ENCODE measurements at places on chromosomes 2 and 18.

- no peak for DNase-seq
Measured at GRCh38 chr2:100174026-100174431, 31.6 kb upstream of the AFF3 start.

DNA sequence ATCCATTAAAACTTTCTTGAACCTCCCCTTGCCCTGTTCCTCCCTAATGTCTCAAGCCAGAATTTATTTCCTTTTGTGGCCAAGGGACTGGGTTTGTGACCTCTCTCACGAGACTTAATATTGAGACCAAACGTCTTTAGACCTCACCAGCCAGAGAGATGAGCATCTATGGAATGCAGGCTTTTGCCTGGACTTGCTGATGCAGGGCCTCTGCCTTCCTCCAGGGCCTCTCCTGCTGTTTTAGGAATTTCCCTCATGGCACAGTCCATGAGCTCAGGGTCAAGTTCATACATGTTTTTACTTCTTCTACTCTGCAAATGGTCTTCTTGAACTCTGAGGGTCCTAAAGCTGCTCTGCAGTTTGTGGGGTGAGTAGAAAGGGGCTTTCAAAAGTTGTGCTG, 22.3 kb downstream of the IL1B start:
- no peak for DNase-seq

- DNase-seq, result no peak
Measured at GRCh38 chr18:29309366-29309765, 1132.4 kb upstream of the CDH2 start.

- no peak for DNase-seq
Measured at GRCh38 chr2:21800356-21800755, 676.6 kb downstream of the TDRD15 start.

DNA sequence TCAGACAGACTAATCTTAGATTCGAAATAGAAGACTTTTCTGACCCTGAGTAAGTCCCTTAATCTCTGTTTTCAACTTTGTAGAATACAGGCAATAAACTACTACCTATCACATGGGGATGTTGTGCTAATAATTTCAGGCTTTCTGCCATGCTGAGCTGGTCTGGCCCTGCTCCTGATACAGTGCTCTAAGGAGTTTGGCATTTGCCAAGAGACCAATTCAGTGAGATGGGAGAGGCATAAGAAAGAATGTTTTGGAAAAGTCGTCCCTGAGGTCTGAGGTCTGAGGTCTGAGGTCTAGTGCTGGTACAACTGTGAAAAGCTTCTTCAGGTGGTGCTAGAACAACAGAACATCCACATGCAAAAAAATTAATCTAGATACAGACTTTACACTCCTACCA, 35.9 kb upstream of the SP3 start:
- DNase-seq, result no peak

- no peak for DNase-seq
Measured at GRCh38 chr2:41400088-41400665, 647.6 kb upstream of the PKDCC start.

- DNase-seq, result no peak
Measured at GRCh38 chr2:85929096-85930050, 40.6 kb upstream of the ST3GAL5 start.

- no peak for DNase-seq
Measured at GRCh38 chr2:155665704-155666103, 666.8 kb downstream of the NR4A2 start.

DNA sequence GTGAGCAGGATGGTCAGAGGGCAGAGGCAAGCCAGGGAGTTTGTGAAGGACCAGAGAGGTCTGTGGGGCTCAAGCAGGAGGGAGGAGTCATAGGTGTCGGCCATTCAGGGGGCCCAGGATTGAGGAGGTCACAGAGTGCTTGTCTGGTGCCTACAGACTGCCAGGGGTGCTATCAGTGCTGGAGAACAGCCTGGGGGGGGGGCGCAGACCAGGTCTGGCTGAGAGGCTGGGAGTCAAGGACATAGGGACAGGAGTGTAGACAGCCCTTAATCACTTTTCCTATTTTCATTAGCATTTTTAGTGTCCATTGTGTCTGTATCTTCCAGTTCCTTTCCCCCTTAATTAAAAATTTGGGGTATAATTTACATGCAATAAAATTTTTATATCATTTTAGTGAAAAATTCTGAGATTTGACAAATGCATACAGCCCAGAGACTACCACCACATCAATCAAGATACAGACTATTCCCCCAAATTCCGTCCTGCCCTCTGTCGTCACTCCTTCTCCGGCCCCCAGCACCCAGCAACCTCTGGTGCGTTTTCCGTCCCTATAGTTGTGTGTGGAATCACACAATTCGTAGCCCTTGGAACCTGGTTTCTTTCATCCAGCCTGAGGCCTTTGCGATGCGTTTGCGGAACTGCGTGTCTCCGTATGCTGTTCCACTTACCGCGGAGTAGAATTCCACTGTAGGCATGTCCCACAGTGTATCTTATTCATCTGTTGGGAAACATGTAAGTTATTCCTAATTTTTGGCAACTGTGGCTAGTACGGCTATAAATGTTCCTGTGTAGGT, 6.2 kb downstream of the ZAP70 start:
- DNase-seq, result no peak

DNA sequence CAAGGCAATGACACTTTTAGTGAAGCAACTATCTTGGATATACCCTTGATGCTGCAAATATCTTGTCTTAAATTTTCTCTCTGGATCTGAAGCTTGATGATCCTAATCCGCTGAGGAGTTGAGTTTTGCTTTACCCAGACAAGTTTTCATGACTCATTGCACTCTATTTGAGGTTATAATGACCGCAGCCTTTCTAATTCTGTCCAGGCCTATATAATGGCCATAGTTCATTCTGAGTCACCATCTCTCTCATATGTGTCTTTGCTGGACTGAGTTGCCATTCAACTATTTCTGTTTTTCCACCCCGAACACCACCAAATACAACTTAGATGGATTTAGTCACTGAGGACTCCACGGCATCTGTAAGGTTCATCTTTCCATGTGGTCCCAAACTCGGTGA, 802.1 kb upstream of the FAM98A start:
- DNase-seq, result no peak

DNA sequence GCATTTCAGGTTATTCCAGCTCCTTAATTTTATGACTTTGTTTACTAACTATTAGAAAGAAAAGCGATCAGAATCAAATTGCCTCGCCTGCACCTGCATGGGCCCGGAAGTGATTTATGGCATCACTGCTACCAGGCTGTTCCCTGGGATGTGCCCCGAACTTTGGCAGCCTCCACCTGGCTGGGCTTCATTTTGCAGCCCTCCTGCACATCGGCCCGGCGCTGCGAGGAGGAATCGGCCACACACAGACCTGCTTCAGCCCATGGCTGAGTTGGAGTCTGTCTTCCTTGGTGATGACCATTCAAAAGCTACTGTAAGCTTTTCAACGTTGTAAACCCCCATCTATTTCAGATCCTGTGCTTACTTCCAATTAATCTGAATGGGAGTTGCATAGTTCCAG, 638.0 kb downstream of the RNF144A start:
- DNase-seq, result no peak

- DNase-seq, result peak; percentile 27
Measured at GRCh38 chr2:204110338-204110741, 173.8 kb downstream of the ICOS start.

DNA sequence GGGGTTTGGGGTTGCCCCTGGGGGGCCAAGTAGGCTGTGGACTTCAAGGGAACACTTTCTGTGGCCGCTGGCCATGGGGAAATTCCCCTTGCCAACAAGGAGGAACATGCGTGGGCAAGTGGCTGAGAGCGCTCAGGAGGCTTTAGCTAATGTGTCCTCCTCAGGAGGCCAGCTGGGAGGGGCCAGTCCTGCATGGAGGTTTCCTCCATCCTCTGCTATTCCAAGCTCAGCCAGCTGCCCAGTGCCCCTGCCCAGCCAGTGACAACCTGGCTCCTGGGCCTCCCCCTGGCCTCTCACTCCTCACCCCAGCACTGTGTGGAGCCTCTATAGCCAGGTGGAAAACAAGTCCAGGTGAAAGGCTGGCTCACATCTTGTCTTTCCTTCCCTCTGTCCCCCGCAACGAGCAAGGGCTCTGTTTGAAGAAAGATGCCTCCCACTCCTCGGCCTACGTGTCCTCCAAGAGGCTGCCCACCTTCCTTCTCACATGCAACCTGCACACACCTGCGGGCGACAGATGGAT, 64.4 kb upstream of the DAPL1 start:
- no peak for DNase-seq

DNA sequence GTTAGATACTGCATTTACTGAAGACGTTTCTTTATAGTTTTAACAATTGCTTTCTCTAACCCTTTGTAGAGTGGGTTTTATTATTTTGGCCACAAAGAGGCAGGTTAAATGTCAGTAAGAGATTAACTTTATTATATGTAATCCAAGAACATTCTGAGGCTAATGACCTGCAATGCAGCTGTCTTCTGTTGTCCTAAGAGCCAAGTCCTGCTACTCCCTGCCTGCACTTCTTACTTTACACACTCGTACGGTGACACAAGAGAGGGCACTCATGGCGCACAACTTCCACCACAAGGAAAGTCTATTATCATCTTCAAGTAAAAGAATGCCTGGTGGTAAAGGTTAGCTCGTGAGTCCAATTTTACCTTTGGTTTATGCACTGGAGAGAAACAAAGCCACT, 471.0 kb upstream of the HNMT start:
- DNase-seq, result no peak

DNA sequence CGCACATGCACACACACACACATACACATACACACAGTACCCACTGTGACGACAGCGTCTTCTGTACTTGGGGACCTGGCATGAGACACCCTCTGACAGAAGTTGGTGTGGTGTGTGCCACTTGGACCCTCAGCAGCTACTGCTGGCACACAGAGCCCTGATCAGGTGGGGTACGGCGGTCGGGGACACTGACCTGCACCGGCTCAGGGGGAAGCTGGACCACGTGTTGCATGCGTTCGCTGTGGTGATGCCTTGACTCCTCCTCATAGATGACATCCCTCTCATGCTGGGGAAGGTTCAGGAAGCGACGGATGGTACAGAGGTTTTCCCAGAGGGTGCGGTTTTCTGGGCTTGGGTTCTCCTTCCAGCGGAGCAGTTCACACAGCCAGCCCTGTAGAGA, 149.2 kb downstream of the SATB2 start:
- no peak for DNase-seq

DNA sequence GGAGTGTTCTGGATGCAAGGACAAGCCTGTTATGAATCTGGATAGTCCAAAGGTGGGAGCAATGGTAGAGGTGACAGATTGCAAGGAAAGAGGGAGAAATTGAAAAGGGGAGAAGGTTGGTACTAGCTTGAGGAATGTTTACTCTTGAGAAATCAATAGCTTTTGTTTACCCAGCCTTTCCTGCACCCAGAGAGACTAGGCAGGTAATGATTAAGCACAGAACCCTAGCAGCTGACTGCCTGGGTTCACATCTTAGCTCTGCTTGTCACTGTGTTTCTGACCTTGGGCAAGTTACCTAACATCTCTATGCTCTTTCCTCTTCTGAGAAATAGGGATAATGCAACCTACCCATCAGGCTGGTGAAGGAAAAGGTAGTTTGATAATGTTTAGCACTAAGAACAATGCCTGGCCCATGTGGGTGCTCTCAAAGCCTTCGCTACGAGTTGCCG, 178.6 kb downstream of the MGAT5 start:
- DNase-seq, result no peak

DNA sequence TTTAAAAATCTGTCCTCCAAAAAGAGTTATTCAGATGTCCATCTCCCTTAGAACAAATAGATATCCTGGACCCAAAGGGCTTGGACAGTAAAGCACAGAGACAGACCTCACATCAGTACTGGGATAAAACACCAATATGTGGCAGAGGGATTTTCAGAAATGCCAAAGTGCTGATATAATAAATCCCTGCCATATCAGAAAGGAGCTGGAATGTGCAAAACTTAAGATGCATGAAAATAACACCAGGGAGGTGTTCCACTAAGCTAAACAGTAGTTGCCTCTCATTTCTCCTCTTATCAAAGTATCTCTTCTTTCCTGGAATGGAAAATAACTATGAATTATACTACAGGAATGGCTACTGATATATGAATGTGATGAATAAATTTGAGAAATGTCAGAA, 13.2 kb downstream of the USP40 start:
- DNase-seq, result no peak

- DNase-seq, result no peak
Measured at GRCh38 chr2:160367887-160368286, 125.7 kb downstream of the RBMS1 start.

DNA sequence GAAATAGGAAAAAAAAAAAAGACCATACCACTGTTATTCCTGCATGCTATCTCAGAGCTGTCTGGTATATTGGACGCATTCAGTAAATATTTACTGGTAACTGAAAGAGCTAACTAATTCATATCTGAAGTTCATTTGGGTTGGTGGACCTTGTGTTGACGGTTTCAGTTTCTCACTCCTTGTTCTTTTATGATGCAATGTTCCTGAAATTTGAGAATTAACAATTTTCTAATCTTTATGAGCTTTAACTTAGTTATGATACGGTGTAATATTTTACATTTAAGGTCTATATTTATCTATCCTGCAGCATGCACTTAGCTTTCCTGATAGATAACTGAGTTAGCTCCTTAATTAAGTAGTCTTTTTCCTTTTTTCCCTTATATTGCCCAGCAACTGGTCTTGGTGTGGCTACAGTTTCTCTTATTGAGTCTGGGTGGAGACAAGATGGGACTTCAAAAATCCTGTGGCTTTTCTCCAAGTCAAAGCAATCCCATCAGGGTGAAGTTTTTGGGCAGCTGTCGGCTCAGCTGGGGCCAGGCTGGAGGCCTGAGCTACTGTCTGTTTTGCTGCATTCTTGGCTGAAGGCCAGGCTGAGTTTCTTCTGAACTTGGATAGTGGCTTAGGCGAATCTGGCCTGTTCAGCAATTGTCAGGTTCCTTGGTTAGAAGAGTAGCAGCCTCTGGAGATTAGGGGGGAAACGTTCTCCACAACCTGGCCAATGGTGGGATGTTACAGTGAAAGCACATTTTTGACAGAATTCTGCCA, 78.4 kb upstream of the MEX3C start:
- no peak for DNase-seq

- DNase-seq, result no peak
Measured at GRCh38 chr2:45759310-45759851, 107.9 kb downstream of the PRKCE start.

DNA sequence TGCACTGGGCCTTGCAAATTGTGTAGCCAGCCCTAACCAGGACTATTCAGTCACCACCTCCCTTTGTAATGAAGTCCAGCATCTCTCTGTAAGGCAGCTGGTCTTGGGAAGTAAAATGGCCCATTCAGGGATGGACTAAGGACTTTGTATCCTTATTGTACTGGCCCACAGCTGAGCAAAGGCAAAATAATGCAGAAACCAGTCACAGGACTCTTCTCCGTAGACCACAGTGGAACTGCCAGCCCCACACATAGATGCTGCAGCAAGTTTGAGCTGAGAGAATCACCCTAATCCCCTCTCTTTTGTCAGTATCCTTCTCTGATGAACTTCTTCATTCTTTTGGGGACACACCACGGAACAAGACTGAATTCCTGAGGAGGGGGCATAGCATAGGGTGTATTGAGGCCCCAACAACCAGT, 73.6 kb upstream of the RTN4 start:
- DNase-seq, result no peak

GRCh38 chr2:85462322-85462721, 43.8 kb downstream of the SH2D6 start:
- no peak for DNase-seq

- no peak for DNase-seq
Measured at GRCh38 chr2:216829533-216829932, 30.3 kb downstream of the TNP1 start.

GRCh38 chr2:224930990-224931389, 111.3 kb downstream of the DOCK10 start:
- DNase-seq, result no peak
